Caco-2 (cell line): ENCODE measurements at places on chromosomes 7 and 10. TPM values are rescaled to one million over a fixed set of nuclear protein-coding genes. Genes with fewer than 3 reads are reported as not detected.

- no peaks in the 10 kb centered on the region for H3K4me1 ChIP-seq
- DNase-seq, result no peak
- H3K27ac ChIP-seq, result no peak overlapping the region
- no peaks in the 10 kb centered on the region for H3K27me3 ChIP-seq
- no peaks in the 10 kb centered on the region for H3K36me3 ChIP-seq
Measured at GRCh38 chr7:71860572-71860971, 551.6 kb downstream of the CALN1 start.

TAS2R3 gene
- total RNA-seq, result 1.9 and 2.3 TPM in 2 replicates

ZDHHC16 gene
- 43.5 and 48.3 TPM in 2 replicates for total RNA-seq

CAMK2G gene
- total RNA-seq, result 78.0 and 78.8 TPM in 2 replicates

CNNM1 gene
- not detected in 2 replicates for total RNA-seq
